ENCODE measurements at places on chromosomes 2 and 18.

DNA sequence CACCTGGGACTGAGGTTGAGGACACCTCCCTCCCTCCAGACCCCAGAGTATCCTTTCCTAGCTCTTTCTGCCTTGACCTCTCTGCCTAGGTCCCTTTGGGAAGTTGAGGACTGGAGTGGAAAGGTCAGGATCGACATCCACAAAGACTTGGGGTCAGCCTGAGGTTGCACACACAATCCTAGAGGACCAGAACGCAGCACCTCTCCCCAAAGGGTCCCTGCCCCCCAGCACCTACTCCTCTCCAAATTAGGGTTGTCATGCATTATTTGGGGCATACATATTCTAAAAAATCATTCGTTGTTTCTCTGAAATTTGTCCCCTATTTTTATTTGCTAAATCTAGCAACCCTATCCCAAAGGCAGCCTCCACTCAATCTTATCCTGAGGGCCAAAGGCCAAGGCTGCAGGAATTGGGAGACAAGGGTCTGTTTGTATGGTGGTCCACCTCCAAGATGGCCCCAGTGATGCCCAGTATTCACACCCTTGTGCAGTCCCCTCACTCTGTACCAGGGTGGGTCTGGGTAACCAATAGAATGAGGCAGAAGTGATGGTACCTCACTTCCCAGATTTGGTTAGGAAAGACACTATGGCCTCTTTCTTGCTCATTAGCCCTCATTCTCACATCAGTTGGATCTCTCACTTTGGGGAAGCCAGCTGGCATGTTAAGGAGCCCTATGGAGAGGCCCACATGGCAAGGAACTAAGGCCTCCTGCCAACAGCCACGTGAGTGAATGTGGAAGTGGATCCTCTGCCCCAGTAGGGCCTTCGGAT, 3.5 kb upstream of the CHRNG start:
- DNase-seq, result no peak

DNA sequence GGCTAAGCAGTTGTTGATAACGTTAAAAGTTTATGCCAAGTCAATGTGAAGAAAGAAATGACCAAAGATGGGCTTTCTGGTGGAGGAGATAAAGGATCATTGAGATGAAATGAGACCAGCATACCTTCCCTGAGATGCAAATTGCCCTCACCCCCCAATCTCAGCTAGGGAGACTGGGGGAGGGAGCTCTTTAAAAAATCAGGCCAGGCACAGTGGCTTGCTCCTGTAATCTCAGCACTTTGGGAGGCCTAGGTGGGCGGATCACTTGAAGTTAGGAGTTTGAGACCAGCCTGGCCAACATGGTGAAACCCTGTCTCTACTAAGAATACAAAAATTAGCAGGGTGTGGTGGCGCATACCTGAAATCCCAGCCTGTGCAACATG, 30.9 kb upstream of the KCMF1 start:
- DNase-seq, result no peak

DNA sequence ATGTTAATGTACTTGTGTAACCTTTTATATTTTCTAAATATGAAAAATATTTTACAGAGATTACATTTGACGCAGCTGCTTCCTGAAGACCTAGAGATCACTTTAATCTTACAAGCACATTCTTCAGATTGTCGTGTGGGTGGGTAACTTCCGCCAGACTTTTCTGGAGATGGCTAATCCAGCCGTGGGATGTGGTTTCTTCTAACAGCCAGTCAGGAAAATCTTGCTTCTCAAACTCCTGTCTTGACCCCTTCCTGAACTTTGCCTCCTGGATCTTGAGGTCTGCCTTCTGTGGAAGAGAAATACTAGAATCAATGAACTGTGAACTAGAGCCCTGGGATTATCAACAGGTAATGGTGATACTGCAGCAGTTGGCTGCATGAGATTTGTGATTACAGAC, 401.6 kb upstream of the TNP1 start:
- no peak for DNase-seq

DNA sequence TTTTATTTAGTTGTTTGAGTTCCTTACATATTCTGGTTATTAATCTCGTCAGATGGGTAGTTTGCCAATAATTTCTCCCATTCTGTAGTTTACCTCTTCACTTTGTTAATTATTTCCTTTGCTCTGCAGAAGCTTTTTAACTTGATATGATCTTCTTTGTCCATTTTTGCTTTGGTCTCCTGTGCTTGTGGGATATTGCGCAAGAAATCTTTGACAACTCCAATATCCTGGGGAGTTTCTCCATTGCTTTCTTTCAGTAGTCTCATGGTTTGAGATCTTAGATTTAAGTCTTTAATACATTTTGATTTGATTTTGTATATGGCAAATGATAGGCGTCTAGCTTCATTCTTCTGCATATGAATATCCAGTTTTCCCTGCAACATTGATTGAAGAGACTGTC, 389.2 kb downstream of the LRP1B start:
- DNase-seq, result no peak

GRCh38 chr18:10124967-10125366, 211.2 kb downstream of the VAPA start:
- DNase-seq, result no peak

- DNase-seq, result peak; percentile 56
These were observed 58.1 kb downstream of the INPP4A start for GRCh38 chr2:98502556-98503335.

- no peak for DNase-seq
These were observed 502.4 kb upstream of the TNP1 start for GRCh38 chr2:217362286-217362685.

DNA sequence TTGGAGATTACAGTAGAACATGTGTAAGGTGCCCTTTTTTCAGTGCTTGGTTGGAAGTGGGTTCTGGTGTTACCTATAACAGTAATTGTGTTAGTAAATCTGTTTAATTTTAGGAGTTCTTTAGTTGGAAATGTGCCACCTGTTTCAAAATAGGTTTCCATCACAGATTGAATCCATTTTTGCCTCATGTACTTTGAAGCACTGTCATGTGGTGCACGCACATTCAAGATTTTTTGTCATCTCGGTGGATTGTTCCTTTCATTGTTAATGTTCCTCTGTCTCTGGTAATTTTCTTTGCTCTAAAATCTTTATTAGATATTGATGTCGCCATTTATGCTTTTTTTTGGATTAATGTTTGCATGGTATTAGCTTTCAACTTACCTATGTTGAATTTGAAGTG, 1.3 kb downstream of the ATP9B start:
- no peak for DNase-seq

GRCh38 chr18:5198311-5198710, 1.3 kb upstream of the AKAIN1 start:
- DNase-seq, result no peak

DNA sequence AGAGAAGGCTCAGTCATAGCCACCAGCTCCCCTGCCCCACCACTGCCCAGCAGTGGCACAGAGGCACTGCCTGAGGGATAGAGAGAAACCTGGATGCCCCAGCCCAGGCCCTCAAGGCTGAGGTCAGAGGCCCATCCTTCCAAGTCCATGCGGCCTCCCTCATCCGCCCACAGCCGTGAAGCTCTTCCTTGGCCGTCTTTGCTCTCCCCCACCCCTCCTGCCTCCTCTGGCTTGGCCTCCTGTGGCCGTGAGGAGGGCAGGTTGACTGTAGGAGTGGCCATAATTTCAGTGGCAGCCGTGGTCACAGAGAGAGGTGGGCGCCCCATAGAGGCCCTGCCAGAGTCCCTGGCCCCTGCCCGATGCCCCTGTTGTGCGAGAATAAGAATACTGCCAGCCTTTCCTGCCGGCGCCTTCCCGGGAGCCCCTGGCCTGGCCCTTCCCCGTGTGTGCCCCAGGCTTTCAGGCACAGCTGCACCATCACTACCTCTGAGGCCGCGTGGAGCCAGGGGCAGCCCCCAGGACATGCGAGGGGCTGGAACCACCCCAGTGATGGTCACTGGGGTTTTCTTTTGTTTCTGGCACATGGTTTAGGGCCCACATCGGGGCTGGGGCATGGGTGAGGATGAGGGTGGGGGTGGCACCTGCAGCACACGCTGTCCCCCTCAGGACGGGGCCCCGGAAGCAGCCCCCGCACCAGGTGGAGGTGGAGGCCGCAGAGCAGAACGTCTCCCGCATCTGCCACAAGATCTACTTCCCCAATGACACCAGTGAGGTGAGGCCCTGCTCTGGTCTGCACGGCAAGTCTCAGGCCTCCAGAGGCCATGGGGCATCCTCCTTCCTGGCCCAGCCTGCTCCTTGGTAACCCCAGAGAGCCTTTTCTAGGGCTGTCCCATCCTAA, 13.1 kb upstream of the GPR17 start:
- DNase-seq, result no peak

GRCh38 chr2:108588070-108588668, 53.9 kb downstream of the LIMS1 start:
- DNase-seq, result no peak

DNA sequence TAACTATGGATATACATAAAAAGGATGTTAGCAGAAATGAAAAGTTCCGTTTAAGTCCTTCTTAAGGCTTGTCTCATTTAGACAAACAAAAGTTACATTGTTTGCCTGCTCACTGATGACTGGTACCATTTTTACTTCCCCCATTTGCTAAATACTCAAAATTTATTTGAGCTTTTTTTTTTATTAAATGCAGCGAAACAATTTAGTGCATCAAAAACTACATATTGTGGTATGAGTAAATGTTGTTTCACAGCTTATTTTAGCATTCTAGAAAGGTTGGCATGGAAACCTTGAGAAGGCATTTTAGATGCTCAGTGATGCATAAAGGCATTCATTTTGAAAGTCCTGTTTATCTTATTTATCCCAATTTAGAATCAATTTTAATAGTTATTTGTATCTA, 100.0 kb downstream of the MAP2 start:
- DNase-seq, result peak; percentile 50

DNA sequence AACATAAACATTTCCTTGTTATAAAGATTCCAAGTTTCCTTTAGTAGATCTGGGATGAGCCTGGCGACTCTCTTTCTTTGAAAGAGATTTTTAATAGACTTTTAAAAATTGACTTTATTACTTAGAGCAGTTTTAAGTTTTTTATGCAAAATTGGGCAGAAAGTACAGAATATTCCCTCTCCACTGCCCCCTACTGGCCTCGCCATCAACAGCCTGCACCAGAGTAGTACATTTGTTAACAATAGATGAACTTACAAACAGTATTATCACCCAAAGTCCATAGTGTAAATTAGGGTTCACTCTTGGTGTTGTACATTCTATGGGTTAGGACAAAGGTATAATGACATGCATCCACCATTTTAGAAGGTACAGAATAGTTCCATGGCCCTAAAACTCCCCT, 3.9 kb downstream of the MAP3K19 start:
- DNase-seq, result no peak

DNA sequence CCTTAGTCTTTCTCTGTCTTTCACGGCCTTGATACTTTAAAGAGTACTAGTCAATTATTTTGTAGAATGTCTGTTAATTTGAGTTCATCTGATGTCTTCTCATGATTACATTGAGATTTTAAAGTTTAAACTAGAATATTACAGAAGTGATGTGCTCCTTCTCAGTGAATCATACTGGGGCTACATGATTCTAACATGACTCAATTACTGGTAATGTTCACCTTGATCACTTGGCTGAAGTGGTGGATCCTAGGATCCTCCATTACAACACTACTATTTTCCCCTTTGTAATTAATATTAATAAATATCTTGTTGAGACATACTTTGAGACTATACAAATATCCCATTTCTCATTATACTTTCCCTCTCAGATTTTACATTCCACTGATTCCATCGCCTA, 148.5 kb downstream of the CAMKMT start:
- DNase-seq, result no peak

DNA sequence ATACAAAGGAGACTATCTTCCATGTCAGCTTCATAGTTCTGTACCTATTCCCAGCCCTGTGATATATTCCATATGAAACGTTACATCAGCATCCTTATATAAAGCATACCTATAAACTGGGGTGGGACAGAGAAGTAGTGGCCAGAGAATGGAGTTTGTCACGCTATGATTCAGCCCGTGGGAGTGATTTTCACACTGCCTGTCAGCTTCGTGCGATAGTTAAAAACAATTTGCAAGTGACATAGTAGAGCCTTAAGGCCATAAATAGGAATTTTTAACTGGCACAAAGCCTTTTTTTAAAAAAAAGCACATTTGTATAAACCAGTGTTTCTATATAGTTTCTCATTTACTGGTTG, 30.2 kb downstream of the PKP4 start:
- DNase-seq, result no peak

- no peak for DNase-seq
These were observed 127.2 kb upstream of the SMIM21 start for GRCh38 chr18:75554644-75555185.

GRCh38 chr2:43057742-43058725, 168.4 kb downstream of the ZFP36L2 start:
- DNase-seq, result no peak

- peak; percentile 58 for DNase-seq
These were observed 166.6 kb upstream of the TANK start for GRCh38 chr2:160993654-160994061.

DNA sequence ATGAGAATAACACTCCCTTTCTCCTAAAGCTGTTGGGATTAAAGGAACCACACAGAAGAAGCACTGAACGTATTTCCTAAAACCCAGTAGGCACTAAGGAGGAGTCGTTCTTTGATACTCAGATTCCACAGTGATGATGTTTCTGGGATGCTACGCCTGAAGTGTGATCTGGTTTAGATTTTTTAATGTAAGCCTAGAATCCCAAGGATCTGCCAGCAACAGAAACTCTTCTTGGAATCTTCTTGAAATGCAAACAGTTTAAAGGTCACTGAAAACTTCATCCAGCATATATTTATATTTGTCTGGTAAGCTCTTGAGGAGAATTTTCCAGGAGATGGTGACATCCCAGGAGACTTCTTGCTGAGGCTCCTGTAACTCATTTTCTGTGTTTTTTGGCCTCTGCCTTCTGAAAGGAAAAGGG, 247.6 kb upstream of the TRIB2 start:
- peak; percentile 60 for DNase-seq
